ENCODE measurements at places on chromosomes 13 and 19.

DNA sequence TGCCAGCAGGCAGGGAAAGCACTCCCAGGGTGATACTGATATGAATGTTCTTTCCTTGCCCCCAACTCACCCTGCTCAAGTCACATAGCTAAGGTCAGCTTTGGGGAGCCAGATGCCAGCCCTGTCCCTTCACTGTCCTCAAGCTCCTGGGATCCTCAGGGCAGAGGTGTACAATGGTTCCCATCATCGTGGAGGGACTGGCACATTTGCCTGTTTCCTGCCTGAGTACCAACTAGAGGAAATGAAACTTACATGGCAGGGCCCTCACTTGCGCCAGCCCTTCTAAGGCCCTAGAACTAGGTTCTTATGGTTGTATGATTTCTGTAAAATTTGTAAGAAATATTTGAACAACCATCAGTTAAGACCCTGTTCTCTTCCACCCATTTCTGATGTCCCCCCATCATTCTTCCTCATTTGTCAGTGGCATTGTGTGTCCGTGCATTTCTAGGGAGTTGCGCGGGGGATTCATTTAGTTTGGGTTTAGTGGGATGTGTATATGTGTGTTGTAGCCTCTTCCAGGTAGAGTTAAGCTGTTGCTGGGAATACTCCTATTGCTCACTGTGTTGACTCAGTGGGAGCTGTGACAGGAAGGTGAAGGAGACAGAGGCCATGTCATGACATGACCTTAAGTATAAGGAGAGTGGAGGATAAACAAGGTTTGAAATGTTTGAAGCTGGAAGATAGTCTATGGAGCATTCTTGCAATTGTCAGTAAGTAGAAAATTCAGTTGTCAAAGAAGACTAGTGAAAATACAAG is 41.3 kb upstream of the RCBTB2 start:
- DNase-seq, result no peak

GRCh38 chr13:114303700-114304327 is 10.5 kb upstream of the CHAMP1 start:
- DNase-seq, result no peak

DNA sequence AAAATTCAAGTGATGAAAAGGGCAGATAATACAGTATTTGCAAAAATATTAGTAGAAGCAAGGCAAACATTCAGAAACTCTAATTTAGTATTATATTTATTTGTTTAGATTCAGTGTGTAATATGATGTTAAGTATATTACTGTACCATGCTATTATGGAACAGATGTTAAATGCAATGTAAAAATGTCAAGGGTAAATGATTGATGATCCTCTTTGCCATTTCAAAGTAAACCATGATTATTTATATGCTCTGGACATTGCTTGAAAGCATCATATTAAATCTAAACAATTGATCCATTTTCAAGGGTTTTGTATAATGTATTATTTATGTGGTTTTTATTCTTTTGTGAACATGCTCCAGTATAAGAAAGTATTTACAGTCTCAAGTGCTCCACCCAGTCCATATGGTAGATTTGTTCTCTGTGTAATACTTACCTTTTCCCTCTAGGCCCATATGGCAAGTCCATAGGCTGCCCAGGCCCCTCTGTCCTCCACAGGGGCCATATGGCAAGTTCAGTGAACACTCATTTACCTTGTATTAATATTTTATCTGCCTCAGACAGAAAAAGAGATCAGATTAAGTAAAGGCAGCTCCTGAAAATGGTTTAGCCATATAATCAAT is 353.5 kb downstream of the DACH1 start:
- DNase-seq, result no peak

- DNase-seq, result peak; percentile 30
Measured at GRCh38 chr13:43879755-43880181, at the start of gene LACC1. Gene LACC1 (plus strand): TSS chr13:43879904. CDS start chr13:43880986, 1,082 bp downstream.

GRCh38 chr13:99966064-99966805 is 5.3 kb downstream of the ZIC5 start:
- no peak for DNase-seq

- DNase-seq, result no peak
Measured at GRCh38 chr19:22526661-22527272, 104.6 kb upstream of the ZNF98 start.

DNA sequence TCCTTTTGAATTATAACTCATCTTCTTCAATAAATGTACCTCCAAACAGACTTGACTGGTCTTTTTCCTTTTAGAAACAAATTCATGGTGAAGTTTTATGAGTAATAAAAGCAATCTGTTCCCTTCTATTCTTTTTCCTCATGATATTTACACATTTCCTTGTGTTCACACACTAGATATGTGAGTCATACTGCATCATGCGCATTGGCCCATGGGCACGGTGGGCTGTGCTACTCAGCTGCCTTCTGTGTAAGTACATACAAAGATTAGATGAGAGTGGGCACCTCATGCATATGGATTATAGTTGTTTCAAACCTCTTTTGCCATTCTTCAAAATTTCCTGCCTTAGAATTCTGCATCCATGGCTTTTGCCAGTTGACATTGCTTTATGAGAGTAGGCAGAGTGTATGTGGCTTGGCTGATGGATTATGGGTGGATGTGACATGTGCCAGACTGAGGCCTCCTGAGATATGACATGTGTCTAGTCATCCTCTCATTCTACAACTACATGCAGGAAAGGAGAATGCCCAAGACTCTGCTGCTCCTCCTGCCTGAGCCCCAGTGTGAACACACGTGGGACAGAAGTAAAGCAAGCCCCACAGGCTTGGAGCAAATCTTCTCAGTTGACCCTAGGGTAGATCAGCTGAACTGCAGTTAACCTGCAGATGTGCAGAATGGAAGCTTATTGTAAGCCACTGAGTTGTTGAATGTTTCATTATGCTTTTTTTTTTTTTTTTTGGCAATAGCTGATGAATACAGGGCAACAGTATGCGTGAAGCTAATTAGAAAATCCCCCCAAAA is 109.9 kb downstream of the RBM26 start:
- DNase-seq, result peak; percentile 82

Data from posterior cingulate gyrus (tissue), 11 donors.